Mesenteric fat pad (tissue), 1 donor: ENCODE measurements at places on chromosomes 7 and 10.
A peak's percentile ranks its signal among the peaks of the same experiment; 100 is the strongest.

DNA sequence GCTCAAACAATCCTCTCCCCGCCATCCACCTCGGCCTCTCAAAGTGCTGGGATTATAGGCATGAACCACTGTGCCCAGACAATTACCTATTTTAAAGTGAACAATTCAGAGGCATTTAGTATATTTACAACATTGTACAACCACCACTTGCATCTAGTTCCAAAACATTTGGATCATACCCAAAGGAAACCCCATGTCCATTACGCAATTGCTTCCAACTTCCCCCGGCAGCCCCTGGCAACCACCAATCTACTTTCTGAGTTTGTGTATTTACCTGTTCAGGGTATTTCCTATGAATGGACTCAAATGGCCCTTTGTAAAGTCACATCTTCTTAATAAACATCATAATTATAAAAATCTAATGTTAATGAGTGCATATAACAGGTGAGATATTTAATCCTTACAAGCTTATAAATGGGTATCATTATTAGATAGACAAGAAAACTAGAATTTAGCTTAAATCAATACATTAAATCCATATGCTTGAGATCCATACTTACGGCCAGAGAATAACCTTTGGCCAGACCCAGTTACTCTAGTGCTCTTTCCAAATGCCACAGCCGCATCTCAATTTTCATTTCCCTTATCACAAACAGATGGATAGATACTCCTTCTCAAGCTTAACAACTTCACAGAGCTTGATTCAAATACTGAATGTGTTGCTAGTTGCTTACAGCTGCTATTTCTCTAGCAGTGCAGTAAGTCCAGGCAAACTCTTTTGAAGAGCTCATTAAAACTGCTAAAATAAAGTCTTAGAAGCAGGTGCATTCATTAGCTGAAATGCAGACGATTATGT is 133.4 kb upstream of the MKLN1 start:
- DNase-seq, result no peak

DNA sequence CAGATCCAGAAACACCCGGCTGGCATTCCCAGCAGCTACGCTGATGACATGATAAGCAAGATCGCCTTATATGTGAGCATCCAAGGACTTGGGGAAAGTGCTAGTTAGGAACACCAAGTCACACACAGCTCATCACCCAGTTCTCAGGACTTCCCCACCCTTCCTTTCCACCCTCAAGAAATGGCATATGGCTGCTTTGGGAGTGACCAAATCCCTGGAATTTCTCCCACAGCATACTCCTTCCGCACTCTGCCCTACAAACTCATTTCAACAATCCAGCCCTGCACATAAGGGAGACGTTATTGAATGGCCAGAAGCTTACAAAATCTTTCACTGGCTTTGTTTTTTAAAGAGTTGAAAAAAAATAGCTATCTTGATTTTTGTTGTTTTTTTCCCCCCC is 4.2 kb downstream of the ITIH5 start:
- DNase-seq, result no peak

DNA sequence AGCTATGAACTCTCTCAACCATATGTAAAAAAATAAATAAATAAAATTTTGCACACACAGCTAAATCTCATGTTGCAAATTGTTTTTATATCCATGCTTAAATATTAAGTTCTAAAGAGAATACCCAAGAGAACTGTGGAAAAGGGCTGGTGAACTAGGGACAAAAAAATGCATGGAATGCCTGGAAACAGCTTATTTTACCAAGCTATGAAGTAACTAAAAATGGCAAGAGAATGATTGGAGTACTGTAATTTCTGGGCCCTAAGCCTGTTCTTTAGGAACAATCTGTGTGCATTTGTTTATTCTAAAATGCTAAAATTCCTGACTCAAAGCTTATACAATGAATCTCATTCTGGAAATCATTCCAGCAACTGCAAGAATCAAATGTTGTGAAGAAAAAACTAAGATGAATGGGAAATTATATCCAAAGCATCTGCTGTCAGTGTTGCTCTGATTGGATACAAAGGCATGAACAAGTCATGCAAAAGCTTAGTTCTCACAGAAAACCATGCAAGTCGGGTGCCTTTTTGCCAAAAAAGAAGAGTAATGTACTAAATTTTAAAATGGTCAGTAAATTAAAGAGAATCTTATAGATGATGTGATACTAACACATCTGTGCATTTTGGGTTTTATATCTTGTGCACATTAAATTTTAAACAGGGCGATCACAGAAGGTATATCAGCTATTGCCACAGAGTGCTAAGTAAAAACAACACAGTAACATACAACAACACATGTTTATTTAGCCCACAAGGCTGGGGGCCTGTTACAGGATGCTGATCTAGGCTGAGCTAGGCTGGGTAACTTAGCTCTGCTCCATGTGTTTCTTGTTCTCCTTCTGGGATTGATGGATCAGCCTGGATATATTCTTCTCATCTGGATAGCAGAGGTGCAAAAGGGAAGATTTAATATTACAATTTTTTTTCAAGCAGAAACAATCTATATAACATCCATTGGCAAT is 453.5 kb upstream of the SEMA3A start:
- no peak for DNase-seq

GRCh38 chr7:147282204-147282603 is 1165.6 kb downstream of the CNTNAP2 start:
- no peak for DNase-seq

- no peak for DNase-seq
Observed at GRCh38 chr7:102204212-102204611, 82.5 kb upstream of the SH2B2 start.

DNA sequence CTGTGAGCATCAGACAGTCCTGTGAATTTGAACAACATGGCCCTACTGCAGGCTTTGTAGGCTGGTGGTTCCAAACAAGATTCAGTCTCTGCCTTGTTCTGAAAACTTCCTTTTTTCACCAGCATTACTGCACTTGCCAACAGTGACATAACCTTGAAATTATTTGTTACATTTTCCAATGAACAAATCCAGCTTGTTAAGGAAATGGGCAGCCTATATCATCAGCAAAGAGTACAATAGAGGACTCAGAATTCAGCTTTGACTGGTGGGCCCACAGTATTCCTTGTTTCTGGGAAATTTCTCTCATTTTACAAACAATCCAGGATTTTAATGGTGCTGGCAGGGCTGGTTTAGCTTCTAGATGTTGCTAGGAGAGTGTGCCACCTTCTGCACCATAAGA is 703.7 kb upstream of the FZD8 start:
- DNase-seq, result no peak

DNA sequence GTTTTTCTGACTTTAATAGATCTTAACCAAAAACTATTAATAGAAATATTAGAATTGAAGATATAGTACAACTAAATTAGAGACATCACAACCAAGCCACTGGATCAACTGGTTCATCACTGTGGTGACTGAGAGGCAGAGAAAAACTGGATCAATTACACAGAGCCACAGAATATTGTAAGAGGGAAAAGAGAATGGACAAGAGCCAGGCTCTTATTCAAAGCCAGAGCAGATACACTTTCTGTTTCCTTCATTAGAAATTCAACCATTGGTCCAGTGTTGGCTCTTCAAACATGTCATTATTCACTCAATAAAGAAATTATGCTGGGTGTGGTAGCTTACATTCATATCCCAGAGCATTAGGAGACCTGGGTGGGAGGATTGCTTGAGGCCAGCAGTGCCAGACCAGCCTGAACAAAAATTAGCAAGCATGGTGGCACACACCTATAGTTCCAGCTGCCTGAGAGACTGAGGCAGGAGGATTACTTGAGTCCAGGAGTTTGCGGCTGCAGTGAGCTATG is 295.1 kb downstream of the NEBL start:
- no peak for DNase-seq

- peak; percentile 73 for DNase-seq
Observed at GRCh38 chr7:44965937-44966730, 12.7 kb downstream of the MYO1G start.

- no peak for DNase-seq
Observed at GRCh38 chr7:124009321-124009720, 23.5 kb downstream of the TMEM229A start.

DNA sequence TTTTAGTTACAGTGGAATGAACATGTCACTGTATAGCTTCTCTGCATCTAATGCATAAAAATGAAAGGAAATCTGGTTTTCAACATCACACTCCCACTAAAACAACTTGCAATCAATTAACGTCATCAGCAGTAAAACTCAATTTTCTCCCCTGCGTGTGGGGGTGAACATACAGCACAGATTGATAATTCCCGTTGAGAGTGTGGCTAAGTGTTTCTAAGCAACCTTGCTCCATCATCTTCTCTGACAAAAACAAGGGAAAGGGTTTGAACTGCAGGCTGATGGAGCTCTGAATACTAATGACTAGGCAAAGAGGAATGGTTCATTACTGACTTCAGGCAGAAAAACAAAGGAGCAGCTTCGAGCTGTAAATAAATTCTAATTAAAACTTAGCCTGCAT is 238.3 kb downstream of the PARD3 start:
- no peak for DNase-seq

GRCh38 chr7:157538735-157539134 is 201.9 kb downstream of the DNAJB6 start:
- no peak for DNase-seq

GRCh38 chr10:369684-370448 is 234.6 kb downstream of the ZMYND11 start:
- DNase-seq, result no peak

- peak; percentile 89 for DNase-seq
Observed at GRCh38 chr7:77415823-77416620, at the start of gene GSAP. Gene GSAP, minus strand, starts transcription at chr7:77416349. Its CDS starts 28 bp downstream, at chr7:77416321.

DNA sequence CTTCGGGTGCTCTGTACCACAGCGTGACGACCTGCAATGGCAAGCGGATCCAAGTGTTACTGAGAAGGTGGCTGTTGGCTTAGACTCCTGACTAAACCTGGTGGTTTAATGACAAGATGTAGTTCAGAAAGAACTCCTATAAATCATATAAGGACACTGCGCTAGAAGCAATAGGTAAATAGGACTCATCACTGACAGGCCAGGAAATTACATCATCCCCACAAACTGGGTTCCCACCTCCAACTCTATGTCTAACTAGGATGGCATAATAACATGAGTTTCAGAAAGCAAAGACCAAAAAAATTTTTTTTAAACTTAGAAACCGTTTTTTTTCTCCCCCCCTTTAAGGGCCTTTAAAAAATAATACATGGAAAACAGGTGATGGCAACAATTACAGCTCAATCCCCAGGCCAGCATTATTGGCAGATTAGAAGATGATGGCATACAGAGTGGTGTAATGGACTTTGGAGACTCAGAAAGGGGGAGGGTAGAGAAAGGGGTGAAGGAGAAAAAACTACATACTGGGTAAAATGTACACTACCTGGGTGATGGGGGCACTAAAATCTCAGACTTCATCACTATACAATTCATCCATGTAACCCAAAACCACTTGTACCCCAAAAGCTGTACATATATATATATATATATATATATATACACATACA is 81.4 kb upstream of the FAM133B start:
- DNase-seq, result no peak
